ENCODE measurements at places on chromosomes 12 and 14.

GRCh38 chr12:52280319-52280795, 5.9 kb downstream of the KRT86 start:
- DNase-seq, result peak; percentile 77

GRCh38 chr14:95319312-95320077, at the start of gene CLMN:
TSS of gene CLMN (minus strand) at chr14:95319908. CDS start at chr14:95319792, 116 bp downstream.
- no peak for DNase-seq

DNA sequence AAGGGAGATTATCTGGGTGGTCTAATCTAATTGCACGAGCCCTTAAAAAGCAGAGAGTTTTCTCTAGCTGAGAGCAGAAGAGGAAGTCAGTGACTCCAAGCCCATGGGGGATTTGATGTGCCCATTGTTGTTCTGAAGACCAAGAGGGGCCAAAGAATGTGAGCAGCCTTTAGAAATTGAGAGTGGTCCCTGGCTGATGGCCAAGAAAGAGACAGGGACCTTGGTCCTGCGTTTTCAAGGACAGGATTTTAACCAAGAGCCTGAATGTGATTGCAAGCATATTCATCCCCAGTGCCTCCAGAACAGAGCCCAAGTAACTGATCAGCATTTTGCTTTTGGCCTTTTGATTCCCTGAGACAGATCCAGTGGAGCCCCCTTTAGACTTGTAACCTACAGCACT, 1353.9 kb downstream of the AACS start:
- no peak for DNase-seq

GRCh38 chr14:92441751-92442504, 71.7 kb upstream of the RIN3 start:
- no peak for DNase-seq

GRCh38 chr14:71271166-71271945, 364.1 kb downstream of the PCNX1 start:
- DNase-seq, result no peak

- no peak for DNase-seq
Measured at GRCh38 chr12:26273811-26274210, 78.4 kb downstream of the SSPN start.

- DNase-seq, result no peak
Measured at GRCh38 chr14:84403585-84403984, 1126.4 kb upstream of the FLRT2 start.

DNA sequence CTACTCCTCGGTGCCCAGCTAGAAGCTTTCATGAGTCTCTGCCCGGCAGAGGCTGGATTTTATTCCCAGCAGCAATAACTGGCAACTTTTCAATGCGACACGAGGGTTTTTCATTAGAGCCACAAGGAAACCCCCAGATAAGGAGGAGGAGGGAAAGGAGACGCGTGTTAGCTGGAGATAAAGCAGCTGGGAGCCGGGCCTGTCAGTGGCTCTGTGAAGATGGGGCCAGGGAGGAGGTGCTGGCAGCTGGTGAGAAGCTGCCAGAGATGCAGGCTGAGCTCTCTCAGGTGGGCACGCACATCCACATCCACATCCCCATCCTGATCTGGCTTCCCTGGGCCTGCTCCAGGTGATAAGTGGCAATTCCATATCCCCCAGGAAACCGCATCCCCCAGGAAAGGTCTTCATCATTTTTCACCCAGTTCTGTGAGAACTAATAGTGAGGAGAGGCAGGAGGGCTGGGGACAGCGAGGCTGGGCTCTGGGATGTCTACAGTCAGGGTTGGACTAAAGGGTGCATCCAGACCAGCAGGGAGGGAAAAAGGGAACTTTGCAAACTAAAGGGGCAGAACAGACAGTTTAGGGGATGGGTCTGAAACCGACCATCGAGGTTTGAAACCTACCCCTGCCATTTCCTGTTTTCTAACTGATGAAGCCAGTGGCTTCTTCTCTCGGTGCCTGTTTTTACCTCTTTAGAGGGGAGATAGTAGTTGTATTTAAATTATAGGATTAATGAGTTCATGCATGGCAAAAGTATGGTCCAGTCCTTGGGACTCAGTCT, 413.2 kb downstream of the DPF3 start:
- DNase-seq, result no peak
